ENCODE measurements at places on chromosomes 2 and 18.

GRCh38 chr2:174074831-174075230 is 109.7 kb upstream of the SP3 start:
- DNase-seq, result no peak

DNA sequence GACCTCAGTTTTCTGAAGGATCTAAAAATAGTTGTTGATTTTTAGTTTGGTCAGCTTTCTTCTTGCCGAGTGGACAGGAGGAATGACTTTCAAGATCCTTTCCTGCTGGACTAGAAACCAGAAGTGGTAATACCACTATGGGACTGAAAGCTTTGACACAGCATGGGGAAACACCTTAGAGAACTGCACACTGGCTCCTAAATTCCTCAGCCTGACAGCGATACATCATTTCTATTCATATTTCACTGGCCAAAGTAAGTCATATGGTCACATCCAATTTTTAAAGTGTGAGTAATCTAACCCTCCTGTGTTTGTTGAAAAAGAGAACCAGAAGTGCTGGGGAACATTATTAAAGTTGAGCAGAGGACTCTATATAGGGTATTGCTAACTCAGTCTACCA is 244.7 kb upstream of the MMADHC start:
- peak; percentile 22 for DNase-seq

GRCh38 chr2:9914384-9915065 is 37.0 kb upstream of the GRHL1 start:
- DNase-seq, result peak; percentile 88

- DNase-seq, result no peak
Observed at GRCh38 chr2:66575625-66576310, 140.8 kb downstream of the MEIS1 start.

DNA sequence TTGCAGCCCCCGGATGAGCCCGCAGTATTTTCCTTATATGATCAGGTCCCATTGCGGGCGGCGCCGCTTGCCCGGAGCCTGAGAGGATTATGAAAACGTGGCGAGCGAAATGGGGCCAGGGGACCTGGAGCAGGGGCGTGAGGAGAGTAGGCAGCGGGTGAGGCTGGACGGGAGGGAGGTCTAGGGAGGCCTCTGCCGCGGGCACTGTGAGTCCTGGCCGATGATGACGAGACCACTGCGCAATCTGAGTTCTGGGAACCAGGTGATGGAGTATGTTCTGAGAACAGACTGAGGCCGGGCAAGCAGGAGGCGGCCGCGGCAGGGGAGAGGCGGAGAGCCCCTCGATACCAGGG is 790 bp upstream of the ACAA2 start:
- DNase-seq, result peak; percentile 67

GRCh38 chr18:56238576-56238975 is 399.8 kb downstream of the TXNL1 start:
- DNase-seq, result no peak

DNA sequence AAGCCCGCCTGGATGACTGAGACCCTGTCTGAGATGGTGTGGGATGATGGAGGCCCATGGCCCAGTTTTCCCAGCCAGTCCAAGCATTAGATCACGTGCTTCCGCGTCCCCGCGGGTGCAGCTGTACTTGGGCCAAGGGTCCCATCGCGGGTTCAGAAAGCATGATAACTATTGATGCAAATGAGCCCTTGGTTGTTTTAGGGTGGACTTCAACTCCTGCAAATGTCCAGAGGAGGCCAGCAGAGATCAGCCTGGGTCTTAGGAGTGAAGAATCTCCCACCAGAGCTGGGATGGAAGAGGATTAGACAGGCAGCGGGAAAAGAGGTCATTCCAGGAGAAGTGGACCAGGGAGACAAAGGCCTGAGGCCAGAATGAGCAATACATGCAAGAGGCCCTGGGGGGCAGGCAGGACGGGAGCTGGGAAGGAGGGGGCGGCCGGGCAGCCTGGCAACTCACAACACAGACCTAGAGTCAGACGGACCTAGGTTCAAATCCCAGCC is 89.9 kb upstream of the TMEM247 start:
- DNase-seq, result no peak

DNA sequence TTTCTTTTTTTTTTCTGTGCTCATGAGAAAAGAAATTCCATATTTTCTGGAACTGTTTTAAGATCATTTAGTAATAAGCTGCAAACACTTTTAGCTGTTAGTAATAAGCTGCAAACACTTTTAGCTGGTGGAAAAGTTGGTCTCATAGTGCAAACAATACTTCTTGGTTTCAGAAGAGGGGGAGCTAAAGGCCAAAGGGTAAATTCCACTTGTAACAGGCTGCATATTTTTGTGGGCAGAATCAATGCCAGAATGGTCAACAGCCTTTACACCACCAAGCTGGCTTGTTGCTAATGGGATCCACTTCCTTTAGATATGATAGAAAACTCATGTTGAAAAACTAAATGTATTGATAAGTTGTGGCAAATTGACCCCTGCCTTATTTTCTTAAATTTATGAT is 356.8 kb downstream of the NR4A2 start:
- no peak for DNase-seq

- no peak for DNase-seq
Observed at GRCh38 chr2:14626873-14627272, 5.6 kb upstream of the LRATD1 start.

- peak; percentile 72 for DNase-seq
Observed at GRCh38 chr18:57806978-57807285, 3.8 kb upstream of the ATP8B1 start.

- no peak for DNase-seq
Observed at GRCh38 chr18:78368726-78369125, 610.9 kb upstream of the SALL3 start.

- DNase-seq, result peak; percentile 60
Observed at GRCh38 chr18:55489034-55489986, 98.7 kb downstream of the TCF4 start.

DNA sequence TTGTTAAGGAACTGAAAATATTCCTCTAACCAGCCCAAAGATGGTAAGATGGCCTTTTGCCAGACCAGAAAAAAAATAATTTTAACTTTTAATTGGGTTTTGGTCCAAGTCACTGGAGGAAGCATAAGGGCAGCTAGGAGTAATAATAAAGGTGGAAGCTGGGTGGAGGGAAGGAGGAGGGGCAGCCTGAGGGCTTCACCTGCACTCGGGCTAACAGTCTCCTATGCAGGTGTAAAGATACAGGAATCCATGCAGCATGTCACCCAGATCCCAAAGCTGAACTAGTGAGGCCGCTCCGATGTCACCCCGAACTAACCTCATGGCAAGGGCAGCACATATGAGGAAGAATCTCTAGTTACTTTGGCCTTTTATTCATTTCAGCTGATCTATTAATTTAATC is 37.2 kb upstream of the GORASP2 start:
- DNase-seq, result no peak

DNA sequence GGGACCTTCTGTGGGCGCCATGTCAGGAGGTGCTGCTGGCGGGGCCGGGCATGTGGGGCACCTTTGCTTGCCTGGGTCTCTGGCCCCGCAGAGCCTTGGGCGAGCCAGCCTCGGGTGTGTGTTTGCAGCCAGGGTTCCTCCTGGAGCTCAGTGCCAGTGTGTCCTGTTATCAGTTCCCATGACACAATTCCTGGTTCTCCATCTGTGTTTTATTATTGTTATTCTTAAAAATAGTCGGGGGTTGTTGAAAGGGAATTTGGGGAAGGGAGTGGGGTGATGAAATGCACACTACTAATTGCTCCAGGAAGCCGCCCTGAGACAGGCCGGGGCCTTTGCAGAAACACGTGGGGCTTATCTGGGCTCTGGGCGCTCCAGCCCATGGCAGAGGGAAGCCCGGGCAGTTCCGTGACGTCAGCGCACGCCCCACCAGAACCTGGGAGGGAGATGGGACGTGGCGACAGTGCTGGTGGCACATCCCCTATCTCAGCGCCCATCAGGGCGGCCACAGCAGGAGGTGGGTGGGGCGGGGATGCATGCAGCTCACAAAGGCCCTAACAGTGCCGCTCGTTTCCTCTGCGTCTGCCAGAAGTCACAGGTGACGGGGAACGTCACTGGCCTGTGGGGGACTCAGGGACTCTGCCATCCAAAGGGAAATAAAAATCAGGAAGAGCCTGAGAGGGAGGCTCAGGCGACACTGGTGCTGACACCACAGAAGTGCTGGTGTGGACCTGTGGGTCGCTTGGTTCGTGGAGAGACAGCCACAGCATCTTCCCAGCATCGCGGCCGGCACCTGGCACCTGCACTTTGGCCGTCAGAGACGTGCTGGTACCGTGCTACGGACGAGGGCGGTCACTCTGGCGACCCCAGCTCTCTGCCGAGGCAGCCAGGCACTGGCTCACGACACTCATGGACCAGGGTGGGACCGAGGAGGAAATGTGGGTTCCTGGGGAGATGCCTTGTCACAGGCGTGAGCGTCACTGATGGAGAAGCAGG is 131.0 kb downstream of the NFATC1 start:
- no peak for DNase-seq

GRCh38 chr2:127121353-127121752 is 14.4 kb upstream of the BIN1 start:
- no peak for DNase-seq

- no peak for DNase-seq
Observed at GRCh38 chr18:3397031-3397750, 52.8 kb upstream of the TGIF1 start.

GRCh38 chr18:49854681-49855080 is 41.3 kb upstream of the ACAA2 start:
- DNase-seq, result no peak

- DNase-seq, result no peak
Observed at GRCh38 chr2:175253871-175254270, 72.4 kb upstream of the ATP5MC3 start.

DNA sequence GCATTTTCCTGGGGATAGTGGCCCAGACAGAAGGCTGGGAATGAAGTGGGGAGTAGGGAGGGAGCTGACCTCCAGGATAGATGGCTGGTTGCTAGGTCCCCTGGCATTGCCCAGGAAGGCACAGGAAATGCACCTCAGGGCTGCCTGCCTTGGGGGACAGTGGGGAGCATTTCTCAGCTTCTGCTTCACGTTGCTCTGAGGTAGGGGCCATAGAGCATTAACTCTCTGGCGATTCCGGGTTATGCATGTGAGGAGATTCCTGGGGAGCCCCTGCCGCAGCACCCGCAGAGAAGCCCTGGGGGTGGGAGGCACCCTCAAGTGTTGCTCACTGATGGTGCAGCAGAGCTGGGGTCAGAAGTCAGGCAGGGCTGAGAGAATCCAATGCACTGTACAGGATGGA is 256.5 kb downstream of the CYP26B1 start:
- no peak for DNase-seq

DNA sequence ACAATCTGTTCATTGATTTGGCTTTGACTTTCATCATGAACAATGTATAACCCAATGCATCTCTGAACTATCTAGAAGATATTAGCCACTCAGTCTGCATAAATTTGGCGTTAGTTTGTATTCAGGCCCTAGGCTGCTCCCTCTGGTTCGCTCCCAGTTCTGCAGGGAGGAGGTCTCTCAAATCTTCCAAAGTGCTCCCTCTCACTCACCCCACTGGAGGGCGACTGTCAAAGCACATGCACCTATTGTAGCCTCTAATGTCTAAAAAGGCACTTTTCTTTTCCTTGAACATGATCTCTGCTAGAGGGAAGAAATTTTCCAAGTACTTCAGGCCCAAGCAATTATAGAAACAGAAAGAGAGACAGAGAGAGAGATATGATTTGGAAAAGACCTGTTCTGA is 291.5 kb downstream of the TDRD15 start:
- DNase-seq, result no peak

DNA sequence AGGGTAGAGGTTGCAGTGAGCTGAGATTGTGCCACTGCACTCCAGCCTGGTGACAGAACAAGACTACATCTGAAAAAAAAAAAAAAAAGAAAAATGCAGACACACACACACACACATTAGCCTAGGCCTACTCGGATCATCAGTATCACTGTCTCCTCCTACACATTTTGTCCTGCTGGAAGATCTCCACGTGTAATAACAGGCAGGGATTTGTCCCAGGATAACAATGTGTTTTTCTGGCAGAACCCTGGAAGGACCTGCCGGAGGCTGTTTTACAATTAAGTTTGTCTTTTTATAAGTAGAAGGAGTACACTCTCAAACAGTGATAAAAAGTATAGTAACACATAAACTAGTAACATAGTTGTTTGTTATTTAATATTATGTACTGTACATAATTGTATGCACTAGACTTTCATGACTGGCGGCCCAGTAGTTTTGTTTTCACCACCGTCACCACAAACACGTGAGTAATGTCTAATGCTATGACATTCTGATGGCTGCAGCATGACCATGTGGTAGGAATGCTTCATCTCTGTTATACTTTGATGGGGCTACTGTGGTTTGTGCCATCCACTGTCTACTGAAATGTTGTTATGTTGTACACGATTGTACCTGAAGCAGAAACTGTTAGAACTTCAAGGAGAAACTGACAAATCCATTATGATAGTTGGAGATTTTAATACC is 130.6 kb downstream of the ATP9B start:
- peak; percentile 86 for DNase-seq

DNA sequence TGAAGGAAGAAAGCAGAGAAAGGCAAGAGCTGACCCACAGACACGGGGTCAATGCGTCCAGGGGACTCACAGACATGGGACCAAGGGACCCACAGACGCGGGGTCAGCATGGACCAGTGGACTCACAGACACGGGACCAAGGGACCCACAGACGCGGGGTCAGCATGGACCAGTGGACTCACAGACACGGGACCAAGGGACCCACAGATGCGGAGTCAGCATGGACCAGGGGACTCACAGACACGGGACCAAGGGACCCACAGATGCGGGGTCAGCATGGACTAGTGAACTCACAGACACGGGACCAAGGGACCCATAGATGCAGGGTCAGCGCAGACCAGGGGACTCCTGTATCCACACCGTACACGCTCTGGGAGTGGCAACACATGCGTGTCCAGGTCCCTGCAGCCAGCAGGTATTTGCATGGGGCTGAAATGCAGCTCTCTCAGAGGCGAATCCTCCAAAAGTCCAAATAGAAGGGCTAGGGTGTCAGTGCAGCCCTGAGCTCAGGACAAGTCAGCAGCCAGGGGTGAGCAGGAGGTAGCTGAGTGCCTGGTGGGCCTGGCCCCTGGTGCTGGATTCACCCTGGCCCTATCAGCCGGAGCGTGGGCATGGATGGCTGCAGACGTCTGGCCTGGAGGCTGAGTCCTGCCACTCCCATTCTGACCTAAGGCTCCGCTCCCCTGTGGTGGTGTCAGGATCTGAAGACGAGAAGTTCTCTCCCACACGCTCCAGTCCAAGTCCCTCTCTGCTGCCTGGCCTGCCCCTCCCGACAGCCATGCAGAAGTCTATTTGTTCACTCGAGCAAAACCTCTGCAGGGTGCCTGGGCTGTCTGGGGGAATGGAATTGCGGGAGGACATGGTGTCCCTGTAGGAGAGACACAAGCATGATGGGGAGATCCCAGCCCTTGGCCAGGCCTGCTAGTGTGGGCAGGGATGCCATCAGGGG is 28.5 kb downstream of the TMEM18 start:
- DNase-seq, result no peak

Data from myocyte (in vitro differentiated cells).